ENCODE measurements at places on chromosomes 5 and 9.

DNA sequence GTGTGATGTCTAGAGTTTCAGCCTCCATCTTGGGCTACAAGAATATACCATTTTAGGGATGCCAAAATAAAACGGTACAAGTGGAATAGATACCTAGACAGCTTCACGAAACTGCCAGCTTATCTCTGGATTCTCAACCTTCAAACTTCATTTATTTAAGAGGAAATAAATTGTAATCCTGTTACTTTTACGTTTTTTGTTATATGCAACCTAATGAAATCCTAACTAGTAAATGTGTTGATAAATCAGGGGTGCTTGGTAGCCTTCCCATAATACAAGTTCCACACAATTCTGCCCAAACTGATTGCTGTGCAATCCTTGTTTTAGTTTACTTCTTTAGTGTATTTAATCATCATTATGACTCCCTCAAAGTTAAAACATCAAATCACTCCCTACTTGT is 75.5 kb downstream of the SSBP2 start:
- no peak for DNase-seq

DNA sequence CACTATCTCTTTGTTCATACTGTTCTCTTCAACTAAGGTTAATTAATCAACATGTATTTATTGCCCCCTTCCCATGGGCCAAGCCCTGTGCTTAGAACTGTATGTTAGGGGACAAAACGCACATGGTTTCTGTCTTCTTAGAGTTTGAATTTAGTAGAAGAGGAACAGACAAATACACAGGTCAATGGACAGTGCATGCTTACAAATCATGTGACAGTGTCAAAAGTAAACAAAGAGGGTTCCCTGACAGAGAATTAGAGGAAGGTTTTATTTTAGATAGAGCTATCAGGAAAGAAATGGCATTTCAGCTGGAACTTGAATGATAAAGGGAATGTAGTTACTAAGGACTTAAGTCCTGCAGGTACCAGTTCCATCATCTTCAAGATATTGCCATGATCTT is 145.2 kb upstream of the CCDC152 start:
- DNase-seq = no peak

DNA sequence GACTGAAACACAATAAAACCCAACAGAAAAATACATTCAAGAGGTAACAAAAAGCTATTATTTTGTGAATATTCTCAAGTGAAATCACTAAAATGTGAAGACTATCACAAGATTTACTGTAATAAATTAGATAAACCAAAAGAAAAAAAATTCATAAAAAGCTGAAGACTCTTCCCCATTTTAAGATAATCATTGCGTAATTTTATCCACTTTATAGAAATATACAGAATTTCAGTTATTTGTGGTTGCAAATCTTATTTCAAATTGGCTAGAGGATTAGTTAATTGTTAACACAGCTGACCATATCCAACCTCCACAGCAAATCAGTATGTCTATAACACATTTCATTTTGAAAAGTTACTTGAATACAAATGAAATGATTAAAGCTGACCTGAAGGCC is 7.7 kb upstream of the TMEM267 start:
- DNase-seq = no peak

- DNase-seq = no peak
These were observed 13.0 kb downstream of the DNAJC18 start for GRCh38 chr5:139426203-139426885.

DNA sequence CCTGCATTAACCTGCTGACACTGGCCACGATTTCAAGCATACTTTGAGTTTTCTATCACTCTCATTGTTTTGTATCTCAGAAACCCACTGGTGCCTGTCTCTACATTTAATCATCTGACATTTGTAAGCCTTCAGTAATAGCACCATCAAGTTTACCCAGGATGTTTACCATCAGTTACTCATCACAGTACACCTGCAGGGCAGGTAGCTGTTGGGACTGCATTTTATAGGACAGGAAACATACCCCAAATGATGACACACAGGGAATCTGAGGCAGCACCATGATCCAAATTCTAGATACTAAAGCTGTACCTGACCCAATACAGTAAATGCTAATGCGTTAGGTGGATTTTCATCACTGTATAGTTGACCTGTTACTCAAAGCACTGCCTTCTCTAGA is 114.2 kb downstream of the FEM1C start:
- DNase-seq = no peak

DNA sequence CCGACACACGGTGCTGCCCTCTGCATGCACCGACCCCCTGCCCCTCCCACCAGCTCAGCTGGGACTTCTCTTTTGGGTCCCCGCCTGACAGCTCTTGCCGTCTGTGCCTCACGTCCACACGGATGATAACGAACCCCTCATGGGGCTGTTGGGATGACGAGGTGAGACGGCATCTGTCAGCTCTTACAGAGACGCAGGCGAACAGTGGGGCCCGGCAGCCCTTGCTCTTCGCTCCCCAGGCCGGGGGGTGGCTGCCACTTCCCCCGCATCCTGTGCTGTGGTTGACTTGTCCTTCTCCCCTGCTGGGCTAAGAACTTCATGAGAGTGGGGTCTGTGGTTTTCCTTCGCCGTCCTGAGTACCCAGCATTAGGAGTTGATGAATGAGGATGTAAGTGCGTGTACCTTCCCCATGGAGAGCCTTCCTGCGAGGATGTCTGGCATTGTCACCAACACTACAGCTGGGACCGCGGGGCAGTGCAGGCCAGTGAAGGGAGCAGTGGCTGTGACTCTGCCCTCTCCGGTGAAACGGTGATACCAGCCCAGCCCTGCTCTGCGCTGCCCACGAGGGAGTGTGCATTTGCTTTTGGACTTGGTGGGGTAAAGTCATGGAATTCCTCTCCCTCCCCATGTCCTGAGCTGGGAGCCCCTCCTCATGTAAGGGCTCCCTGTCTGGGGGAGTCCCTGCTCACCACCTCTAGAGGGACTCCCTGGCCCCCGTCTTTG is 23.2 kb downstream of the HK3 start:
- no peak for DNase-seq

DNA sequence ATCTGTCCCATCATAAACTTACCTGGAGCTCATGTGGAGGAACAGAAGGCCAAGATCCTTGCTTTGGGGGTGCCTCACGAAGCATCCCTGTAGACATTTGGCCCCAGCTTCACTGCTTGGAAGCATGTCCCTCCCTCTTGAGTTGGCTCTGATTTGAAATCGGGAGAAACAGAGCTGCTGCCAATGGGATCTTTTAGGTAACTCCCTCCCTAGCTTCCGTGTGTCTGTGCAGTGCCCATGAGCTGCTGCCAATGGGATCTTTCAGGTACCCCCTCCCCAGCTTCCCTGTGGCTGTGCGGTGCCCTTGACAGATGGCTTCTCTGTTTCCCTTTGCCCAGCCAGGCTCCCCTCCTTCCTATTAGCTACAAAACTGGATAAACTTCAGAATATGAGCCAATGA is 178.0 kb downstream of the NR3C1 start:
- no peak for DNase-seq

GRCh38 chr5:170268153-170268689 is 29.4 kb downstream of the LCP2 start:
- DNase-seq = no peak

DNA sequence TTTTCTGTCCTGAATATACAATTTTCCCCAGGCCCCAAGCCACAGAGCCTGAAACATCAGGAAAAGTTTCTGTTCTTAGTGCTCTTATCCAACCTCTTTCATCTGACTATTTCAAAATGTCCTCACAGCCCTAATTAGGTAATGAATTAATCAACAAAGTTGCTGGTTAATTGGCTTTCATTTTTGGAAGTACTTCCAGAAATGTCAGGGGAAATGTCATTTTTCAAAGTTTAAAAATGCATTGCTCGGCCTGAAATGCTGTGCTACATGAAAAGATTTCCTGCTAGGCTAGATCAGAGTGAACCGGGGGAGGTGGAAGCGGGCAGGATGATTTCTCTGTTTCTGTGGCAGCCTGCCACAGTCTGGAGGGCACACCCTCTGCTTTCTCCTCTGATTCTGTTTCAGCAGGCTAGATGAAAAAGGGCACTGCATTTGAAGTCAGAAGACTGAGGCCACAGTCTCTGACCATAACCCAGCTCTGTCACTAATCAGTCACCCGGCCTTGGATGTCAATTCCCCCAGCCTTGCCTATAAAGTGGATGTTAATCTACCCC is 55.9 kb upstream of the BARX1 start:
- DNase-seq = peak; percentile 41

- no peak for DNase-seq
These were observed 5.1 kb upstream of the SLC12A7 start for GRCh38 chr5:1116977-1117376.

DNA sequence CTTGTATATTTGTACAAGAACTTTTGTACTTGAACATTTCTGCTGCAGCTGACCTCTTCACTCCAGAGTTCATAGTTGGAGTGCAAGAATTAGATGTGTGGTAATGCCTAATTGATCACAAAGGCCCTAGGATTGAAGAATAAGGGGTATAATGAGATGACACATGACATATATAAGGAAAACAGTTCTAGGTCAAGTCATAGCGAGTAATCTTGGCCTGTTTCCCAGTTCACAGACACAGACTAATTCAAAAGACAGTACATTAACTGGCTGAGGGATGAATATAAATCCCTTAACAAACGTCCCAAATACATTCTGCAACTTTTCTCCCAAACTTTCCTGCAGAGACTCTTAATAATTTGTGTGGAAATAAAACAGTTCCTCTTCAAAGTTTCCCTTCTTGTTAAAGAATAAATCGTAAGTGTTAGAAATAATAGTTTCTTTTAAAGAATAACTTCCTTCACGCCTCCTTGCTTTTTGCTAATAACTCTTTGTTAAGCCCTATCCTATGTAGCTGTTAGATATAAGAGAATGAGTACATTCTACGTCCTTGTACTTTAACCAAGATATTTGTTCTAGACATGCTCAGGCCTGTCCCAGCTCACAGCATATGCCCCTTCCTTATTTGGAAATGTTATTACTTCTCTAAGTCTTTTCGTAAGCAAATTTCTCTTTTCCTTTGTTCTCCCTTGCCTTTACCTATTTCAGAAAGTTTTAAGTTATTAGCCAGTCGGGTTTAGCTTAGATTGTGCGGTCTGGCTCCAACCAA is 556.4 kb upstream of the CTNND2 start:
- DNase-seq = no peak

DNA sequence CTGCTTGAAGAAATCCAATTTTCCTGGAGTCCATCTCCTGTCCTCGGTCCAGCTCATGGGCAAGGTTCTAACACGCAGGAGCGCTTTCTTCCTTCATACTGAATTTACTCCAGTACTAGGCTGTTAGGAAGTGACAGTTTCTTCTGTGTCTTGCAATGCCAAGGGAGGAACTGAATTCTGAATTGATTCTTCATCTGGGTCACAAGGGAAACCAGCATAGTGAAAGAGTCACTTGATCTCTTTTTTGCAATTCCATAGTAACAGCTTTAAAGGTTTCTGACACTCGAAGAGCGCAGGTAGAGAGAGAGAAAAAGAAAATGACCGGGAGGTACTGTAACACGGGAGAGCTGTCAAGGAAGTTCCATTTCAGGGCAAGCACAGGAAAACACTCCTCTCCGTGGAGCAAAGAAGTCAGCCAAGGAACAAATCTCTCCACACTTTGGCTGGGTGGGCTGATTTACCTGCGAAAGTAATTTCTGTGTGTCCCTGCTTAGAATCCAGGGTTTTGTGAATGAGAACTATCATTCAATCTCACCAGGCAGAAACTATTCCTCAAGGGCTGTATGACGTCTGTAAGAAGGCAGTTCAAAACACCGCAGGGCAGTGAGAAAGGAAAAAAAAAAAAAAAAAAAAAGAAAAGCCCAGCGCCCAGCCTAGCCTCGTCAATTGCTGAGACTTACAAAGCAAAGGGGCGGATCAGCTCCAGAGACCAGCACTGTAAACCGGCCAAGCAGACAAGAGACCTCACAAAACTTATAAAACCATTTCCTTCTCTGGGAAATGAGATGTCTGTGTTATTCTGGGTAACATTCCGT is 617.8 kb downstream of the PDE4D start:
- DNase-seq = peak; percentile 62

DNA sequence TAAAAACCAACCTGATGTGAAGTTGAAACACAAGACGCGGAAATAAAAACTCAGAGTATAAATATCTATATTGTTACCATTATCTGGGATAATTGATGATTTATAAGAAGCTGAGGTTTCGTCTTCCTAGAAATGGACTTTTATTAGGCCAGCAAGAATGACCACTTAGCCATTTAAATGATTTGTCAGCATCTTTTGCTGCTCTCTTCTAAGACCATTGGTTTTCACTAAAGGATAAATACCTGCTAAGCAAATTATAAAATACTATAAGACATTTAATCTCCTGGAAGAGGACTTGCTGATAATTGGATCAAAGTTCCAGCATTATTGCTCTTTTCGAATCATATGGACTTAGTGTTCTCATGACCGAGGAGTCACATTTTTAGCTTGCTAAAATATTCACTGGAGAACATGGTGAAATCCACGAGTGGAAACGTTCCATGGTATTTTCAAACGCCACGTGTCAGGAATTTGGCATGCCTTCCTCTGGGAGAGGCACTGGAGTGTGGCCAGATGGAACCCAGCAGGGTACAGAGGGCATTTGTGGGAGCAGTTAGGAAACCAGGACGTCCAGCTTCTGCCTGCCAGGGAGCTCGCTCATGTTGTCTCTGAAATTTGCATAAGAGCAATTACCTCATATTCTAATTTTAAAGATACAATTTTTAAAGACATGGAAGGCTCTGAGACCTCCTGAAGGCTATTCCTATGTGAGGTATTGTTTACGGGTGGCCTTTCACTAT is 43.1 kb downstream of the TNFAIP8 start:
- DNase-seq = peak; percentile 47

GRCh38 chr5:104914536-104915070 is 1352.0 kb upstream of the NUDT12 start:
- DNase-seq = no peak

DNA sequence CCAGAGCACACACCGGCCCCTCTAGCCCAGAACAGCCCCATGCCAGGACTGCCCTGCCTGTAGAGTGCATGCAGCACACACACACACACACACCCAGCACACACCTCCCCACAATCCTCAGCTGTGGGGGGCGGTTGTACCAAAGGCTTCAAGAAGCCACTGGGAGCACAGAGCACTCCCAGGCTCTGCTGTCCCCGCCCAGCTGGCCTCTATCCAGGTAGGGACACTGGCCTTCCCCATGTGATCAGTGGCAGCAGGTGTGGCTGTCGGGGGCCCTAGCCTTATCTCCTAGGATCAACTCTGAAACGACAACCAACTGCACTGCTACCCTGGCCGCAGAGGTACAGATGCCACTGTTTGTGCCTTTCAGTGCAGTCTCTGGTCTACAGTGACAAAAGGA is 2.0 kb downstream of the ANAPC2 start:
- no peak for DNase-seq

GRCh38 chr5:110544603-110545002 is 181.9 kb downstream of the TMEM232 start:
- no peak for DNase-seq

DNA sequence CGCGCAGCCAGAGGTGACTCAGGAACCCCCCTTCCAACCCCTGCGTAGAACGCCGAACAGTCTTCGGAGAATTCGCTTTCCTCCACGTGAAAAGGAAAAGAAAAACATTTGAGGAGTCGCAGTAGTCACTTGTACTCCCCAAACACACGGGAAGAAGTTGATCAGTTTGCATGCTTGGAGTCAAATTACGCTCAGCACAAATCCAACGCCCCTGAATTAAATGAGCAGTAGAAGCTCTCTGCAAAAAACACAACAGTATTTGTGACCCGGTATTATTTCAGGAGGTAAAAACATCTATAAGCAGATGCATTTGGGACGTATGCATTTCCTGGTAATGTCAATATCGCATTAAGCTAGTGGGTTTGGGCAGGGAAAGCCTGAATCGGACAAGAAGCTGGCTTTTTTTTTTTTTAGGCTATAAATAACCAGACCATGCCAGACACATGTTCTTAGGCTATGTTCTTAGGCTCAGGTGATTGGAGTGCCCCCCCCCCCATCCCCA is 854 bp upstream of the ARL15 start:
- no peak for DNase-seq

- no peak for DNase-seq
These were observed 72.7 kb upstream of the SPATA31D4 start for GRCh38 chr9:81855538-81855937.

Measured in uterus (tissue), 4 donors.